Myocyte (in vitro differentiated cells): ENCODE measurements at places on chromosomes 7 and 10.
A peak's percentile ranks its signal among the peaks of the same experiment; 100 is the strongest.

- no peak for DNase-seq
Observed at GRCh38 chr10:112313234-112313633, 30.0 kb downstream of the TECTB start.

- DNase-seq: no peak
Observed at GRCh38 chr10:113504423-113504822, 48.4 kb upstream of the HABP2 start.

DNA sequence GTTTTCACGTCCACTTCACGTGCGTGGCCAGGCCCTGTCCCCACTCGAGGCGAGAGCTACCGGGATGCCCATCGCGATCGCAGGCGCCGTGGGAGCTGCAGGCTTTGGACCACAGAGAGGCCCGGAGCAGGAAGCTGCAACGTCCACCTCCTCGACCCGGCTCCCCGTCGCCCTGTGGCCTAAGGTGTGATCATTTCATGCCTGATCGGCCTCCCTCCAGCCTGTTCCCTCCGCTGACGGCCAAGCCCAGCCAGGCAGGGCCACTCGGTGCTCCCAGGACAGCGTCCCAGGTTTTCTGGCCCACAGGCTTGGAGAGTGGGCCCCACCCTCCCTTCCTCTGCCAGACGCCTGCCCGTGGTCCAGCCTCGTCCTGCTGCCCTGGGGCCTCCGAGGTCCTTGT lies 19.6 kb downstream of the KNDC1 start:
- no peak for DNase-seq

DNA sequence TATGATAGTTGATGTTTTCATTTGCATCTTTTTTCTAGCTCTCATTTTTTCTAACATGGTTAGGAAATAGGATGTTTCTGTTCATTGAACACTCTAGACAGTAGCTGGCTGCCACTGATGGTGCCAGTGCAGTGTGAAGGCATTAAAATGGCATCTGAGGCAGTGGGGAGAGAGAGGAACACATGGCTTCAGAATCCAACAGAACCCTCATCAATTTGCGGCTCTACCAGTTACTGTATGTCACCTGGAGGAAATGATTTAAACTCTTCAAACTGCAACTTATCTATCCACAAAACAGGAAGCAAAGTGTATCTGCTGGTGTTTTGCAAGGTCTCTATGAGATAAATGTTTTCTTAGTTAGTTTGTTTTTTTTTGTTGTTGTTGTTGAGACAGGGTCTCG lies 305.2 kb upstream of the PRKCQ start:
- no peak for DNase-seq

- no peak for DNase-seq
Observed at GRCh38 chr7:72038022-72038732, 374.0 kb downstream of the CALN1 start.

DNA sequence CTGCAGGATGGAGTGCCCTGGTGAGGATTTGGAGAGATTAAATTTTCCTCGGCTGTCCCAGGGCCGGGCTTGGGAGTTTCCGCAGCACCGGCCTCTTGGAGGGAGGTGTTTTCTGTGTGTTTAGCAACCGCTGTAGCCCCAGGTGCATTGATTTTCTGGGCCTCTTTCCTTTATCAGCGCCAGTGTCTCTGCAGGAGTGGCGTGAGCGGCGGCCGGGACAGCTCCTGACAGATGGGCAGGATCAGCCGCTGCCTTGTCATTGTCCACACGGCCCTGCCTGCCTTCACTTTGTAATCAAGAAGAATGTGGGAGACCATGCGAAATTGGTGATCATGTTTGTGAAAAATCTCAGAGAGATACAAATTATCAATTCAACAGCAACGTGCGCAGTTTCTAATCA lies 32.4 kb downstream of the NKX6-2 start:
- no peak for DNase-seq

- no peak for DNase-seq
Observed at GRCh38 chr7:6346581-6346980, 74.2 kb upstream of the CYTH3 start.

DNA sequence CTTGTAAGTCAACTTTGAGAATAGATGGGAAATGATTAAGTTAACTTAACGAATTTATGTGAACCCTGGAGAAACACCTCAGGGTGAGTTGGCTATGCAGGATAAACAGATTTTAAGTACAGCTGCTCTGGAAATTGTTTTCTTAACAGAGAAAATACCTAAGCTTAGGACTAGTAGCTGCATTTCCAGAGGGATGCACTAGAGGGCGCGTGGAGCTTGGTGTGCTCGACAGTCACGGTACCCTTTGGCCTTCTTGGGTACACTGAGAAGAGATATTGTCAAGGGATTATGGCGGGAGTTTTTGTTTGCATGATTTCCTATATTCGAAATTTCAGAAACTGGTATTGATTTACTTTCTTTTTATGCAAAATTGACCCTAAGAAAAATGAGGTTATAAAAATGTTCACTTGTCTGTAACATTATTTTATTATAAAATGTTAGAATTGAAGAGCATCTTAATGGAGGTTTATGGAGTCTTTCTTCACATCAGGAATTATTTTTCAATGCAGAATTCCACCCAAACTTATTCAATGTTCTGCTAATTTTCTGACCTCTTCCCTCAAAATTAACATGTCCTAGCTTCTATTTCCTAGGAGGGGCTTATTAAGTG lies 58.4 kb upstream of the MYO3A start:
- DNase-seq: peak; percentile 57

GRCh38 chr7:89017695-89018094 lies 222.2 kb upstream of the TEX47 start:
- no peak for DNase-seq

DNA sequence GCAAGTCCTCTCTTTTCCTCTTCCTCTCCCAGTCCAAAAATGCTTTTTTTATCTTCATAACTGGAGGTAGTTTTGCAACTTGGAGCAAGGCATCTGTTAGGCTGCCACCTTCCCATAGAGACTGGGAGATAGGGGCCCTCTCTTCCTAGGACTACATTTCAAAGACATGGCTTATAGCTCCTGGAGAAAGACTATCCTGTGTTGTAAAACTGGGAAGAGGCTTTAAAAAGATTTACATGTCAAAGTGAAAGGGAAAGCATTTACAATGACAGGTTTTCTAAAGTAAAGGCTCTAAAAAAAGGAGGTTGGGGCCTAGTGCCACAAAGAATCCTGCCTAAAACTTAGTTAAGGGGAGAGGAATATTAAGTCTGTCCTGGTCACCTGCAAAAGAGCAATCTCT lies 82.2 kb upstream of the SEMA3E start:
- no peak for DNase-seq

- peak; percentile 70 for DNase-seq
Observed at GRCh38 chr10:122441961-122442360, 12.5 kb upstream of the ARMS2 start.

DNA sequence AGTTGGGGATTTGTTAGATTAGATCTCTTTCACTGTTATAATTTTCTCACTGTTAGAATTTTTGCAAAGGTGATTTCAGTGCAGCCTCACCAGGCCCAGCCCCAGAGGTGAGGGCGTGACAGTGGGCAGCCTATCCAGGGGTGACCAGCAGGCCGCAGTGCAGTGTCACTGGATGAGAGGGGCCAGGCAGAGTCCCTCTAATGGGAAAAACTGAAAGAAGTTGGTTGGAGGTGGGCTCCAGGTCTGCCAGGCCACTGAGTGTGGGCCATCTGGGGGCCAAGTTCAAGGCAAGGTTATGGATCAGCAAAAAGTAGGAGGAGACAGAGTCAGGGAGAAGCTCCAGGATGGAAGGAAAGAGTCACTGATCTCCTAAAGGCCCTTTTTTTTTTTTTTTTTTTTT lies 90.5 kb upstream of the SDK1 start:
- no peak for DNase-seq

- DNase-seq: no peak
Observed at GRCh38 chr10:12187321-12187905, 8.3 kb downstream of the NUDT5 start.

- DNase-seq: no peak
Observed at GRCh38 chr10:104273286-104273685, 4.3 kb downstream of the GSTO2 start.

GRCh38 chr7:111518264-111518663 lies 44.0 kb downstream of the IMMP2L start:
- peak; percentile 13 for DNase-seq

DNA sequence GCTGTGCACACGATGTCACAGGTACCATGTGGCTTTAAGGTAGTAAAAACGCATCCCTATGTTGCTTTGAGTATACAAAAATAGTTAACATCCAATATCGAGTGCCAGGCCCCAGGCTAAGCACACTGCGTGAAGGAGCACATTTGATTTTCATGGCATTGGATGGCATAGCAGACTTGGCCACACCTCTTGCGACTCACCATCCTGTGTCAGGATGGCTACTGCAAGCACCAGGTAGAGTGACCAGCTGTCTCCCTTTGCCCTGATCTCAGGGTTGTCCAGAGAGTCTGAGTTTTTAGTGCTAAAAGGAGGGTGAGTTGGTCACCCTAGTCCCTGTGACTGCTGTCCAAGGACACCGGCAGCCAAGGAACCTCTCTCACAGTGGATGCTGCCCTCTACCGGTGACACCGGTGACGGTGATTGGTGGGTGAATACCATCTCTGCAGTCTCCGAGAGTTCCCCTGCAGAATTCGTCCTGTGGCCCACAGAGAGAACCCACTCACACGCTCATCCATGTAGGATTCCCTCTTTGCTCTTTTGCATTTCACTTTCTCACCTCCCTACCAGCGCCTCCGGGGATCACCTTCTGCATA lies 76.1 kb downstream of the BICC1 start:
- DNase-seq: no peak

GRCh38 chr10:70549962-70550458 lies 52.5 kb downstream of the PRF1 start:
- peak; percentile 81 for DNase-seq

DNA sequence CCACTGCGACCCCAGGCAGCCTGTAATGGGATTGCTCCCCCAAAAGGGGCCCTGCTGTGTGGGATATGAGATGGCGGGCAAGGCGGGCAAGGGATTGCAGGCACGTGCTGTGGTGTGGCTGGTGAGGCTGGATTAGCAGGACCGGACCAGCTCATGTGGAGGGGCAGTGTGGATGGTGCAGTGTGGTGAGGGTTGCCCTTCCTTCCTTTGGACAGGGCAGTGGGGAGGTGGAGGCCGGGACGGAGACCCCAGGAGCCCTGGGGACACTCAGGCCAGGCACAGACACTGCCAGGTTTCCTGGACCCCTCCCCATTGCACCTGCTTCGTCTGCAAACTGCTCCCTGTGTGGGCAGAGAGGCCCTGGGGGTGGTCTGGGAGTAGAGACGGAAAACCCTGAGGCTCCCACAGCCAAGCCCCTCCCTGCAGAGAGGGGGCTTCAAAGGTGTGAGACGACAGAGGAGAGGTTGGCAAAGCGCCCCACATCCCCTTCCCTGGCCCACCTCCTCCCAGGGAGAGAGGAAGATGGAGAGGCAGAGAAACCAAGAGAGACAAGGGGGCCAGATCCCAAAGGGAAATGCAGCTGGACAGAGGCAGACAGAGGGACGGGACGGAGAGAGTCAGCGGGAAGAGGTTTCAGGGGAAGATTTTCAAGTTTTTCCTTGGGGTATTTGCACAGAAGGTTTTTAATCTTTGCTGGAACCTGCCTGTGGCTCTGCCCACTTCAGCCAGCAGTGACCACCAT lies 89.2 kb downstream of the MICALL2 start:
- DNase-seq: no peak

DNA sequence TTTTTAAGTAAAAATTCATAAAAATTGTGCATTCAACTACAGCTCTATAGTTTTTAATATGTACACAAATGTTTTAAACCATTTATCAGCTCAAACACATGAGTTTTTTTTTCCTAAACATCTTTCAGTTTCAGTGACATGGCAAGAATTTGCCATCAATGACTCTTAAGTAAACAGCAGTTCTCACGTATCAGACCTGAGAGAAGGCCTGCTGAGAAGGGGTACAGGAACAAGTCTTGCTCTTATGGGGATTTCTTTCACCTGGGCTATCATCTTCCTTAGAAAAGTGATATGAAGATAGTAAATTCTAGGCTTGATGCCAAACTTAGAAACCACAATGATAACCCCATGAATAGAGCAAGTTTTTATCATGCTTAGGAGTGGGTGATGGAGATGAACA lies 467.8 kb downstream of the ARL4A start:
- no peak for DNase-seq

- no peak for DNase-seq
Observed at GRCh38 chr7:36809086-36809485, 84.8 kb upstream of the AOAH start.

DNA sequence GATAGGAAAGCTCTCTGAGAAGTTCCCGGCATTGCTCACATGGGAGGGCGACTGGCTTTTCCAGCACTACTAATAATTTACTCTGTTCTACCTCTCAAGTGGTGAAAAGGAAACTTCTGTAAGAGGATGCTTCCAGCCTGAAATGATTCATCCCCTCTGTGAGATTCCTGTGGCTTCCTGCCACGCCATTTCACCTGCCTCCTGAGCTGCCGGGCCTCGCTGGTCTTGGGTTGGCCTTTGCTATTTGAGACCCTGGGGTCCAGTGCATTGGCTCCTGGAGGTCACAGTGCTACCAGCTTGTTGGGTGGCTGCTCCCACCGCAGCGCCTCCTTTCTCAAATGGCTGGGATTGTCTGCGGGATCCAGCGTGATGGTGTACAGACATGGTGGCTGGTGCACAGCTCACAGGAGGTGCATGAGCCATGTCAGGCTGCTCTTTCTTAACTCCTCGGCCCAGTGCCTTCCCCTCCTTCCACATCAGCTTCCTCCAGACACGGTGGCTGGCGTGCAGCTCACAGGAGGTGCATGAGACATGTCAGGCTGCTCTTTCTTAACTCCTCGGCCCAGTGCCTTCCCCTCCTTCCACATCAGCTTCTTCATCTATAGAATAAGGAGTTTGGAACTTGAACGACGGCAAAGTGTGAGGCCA lies 42.9 kb upstream of the PCBD1 start:
- peak; percentile 59 for DNase-seq

DNA sequence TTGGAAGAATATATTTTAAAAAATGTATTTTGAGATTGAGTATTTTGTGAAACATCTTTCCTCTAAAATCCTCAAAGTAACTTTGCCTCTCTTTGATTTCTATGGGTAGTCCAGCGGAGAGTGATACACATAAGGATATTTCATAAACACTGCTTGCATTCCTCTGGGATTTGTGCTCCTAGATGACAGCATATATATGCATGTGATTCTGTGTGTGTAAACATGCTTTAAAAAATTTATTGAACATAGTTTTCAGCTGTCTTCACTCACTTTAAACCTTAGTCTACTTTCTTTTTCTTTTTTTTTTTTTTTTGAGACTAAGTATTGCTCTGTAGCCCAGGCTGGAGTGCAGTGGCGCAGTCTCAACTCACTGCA lies 84.6 kb downstream of the KAT6B start:
- DNase-seq: no peak

DNA sequence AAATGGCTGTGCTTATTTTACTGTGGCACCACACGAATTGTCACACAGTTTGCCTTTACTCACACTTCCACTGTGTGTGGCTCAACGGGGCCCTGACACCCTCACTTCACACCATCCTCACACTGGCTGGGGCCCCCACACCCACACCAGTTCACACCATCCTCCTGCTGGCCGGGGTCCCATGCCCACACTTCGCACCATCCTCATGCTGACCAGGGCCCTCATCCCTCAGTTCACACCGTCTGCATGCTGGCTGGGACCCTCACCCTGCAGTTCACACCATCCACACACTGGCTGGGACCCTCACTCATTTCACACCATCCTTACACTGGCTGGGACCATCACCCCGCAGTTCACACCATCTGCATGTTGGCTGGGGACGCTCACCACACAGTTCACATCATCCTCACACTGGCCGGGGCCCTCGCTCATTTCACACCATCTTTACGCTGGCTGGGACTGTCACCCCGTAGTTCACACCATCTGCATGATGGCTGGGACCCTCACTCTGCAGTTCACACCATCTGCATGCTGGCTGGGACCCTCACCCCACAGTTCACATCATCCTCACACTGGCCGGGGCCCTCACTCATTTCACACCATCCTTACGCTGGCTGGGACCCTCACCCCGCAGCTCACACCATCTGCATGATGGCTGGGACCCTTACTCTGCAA lies 36.0 kb downstream of the BRI3 start:
- no peak for DNase-seq
